ENCODE measurements at places on chromosomes 3 and 15.

DNA sequence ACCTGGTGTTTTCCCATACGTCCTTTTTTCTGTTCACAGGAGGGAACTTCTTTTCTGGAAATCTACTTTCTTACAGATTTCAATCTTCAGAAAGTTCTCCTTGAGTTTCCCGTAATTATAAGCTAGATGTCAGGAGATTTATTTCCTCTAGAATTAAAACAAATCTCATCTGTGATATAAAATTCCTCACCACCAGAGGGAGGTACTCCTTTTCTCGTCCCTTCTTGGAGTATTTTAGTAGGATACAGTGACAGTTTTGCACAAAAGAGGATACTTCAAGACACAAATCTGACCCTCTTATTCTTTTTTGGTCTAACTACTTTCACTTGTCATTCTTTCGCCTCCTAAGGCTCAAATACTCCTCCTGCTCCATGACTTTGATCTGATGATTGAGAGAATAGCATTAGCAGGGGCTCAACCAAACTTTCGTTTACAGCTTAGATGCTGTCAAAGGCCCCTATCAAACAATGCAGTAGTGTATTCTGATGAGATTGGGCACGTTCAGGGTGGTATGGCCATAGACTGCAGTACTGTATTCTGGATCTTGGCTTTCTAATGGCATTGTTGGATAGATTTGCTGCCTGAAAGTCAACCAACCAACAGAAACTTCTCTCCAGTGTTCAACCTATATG, 38.0 kb downstream of the TMEM41A start:
- DNase-seq, result no peak

GRCh38 chr3:160931474-160931873, 173.7 kb downstream of the B3GALNT1 start:
- DNase-seq, result no peak

DNA sequence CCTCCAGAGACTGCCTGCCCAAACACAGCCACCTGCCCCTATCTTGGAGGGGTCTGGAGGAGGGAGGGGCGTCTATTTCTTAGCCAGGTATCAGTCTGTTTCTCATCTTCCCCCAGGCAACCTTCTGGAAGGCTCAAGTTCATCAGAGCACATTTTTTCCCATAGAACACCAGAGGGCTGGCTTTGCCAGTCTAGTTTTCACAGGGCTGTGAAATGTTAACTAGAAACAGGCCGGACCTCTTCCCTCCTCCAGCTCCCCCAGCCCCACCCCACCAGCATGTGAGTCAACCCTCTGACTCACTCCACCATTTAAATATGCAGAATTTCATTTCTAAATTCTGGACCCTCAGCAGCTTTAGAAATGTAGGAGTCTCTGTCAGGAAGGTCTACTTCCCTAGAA, 66.9 kb downstream of the SLCO2A1 start:
- no peak for DNase-seq

DNA sequence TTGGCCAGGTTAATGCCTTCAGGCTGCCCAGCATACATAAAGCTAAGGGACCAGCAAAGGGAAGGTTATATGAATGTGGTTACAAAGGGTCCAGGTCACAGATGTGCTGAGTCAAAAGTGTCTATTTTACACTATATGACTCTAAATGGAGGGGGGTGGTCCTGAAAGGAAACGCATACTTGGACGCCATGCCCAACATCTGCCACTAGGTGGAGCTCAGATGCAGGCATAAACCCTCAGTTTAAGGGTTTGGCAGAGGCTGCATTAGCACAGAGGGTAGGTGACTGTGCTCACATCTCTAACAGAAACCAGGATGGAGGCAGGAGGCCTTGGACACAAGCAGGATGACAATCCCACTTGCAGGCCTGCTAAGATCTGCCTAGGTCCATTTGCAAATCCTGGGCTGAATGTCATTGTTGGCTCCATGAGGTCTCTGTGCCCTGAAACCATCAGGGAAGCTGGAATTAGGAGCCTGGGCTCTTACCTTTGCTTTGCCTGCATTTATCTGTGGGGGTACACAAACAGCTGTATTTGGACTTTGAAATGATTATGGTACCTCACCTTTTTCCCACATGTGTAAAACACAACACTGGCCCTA, 55.8 kb downstream of the ZNF621 start:
- DNase-seq, result peak; percentile 88

Measured in tongue (tissue), 3 donors.